ENCODE measurements at places on chromosomes 3 and 15. TPM values are rescaled to one million over a fixed set of nuclear protein-coding genes. Genes with fewer than 3 reads are reported as not detected.

Gene ACTL6A
- total RNA-seq = 33.2 TPM

Gene CHST13
- 0.64 TPM for total RNA-seq

DNA sequence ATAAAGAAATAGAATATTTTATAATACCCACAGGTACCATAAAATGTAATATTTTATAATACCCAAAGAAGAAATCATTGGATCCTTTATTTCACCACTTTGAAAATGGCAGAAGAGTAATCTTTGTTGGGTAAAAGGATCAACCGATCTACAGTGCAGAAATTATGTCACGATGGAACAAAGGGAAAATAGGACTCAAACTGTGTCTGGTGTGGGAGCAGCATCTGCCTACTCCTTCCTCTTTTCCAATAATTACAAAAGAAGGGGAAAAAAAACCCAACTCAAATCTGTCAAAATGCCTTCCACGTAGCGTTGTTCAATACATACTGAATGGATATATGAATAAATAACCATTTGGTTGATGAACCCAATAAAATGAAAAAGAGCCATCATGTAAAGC is 492.6 kb upstream of the TBL1XR1 start:
- no peak for DNase-seq
- H3K4me3 ChIP-seq = no peak overlapping the region
- H3K27ac ChIP-seq = no peak overlapping the region
- no peaks in the 10 kb centered on the region for H3K27me3 ChIP-seq
- H3K36me3 ChIP-seq = no peaks in the 10 kb centered on the region

- H3K4me3 ChIP-seq = no peak overlapping the region
- H3K4me1 ChIP-seq = no peaks in the 10 kb centered on the region
- no peak for DNase-seq
- no peaks in the 10 kb centered on the region for H3K27me3 ChIP-seq
Observed at GRCh38 chr3:134567605-134568004, 81.7 kb downstream of the CEP63 start.

DNA sequence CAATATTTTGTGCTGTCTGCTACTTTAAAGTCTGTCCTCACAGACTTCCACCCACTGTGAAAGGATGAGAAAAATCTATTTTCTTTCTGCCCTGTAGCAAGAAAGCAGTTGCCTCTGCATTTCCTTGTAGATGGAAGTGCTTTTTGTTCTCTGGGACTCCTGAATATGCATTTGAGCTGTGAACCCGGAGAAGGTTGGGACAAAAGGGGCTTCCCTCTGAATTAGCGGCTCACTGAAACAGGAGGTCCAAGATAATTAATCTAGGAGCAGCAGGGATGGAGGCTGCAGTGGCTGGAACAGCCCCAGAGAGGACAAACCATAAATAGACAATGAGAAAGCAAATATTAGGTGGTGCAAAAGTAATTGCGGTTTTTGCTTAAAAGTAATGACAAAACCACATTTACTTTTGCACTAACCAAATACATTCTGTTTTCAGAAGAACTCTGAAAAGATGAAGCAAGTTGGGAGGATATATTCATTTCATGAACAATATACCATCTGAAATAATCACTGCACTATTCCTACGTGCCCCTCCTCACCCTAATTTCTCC is 143.4 kb upstream of the KBTBD8 start:
- no peaks in the 10 kb centered on the region for H3K27me3 ChIP-seq
- no peak overlapping the region for H3K4me3 ChIP-seq
- DNase-seq = no peak
- no peaks in the 10 kb centered on the region for H3K4me1 ChIP-seq
- no peaks in the 10 kb centered on the region for H3K36me3 ChIP-seq

Data from upper lobe of right lung (tissue), 1 donor.